Kidney (tissue), 22 donors: ENCODE measurements at places on chromosomes 12 and 14. TPM values are rescaled to one million over a fixed set of nuclear protein-coding genes. Genes with fewer than 3 reads are reported as not detected.

Gene KRT83
- not detected for total RNA-seq

Gene C12orf50
- total RNA-seq: 0.13 TPM

DNA sequence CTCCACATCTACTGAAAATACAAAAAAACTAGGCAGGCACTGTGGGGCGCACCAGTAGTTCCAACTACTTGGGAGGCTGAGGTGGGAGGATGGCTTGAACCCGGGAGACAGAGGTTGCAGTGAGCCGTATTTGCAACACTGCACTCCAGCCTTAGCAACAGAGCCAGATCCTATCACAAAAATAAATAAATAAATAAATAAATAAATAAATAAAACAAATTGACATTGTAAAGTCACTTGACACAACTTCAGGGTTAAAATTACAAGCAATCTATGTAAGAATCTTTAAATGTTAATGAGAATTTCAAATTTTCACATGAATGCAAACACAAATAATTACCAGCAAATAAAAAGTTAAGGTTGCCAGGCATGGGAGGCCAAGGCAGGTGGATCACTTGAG is 11.1 kb downstream of the ATXN2 start:
- no peak for DNase-seq

Gene KRT77
- not detected for total RNA-seq

GRCh38 chr14:42047421-42048055 is 440.9 kb downstream of the LRFN5 start:
- DNase-seq: no peak

GRCh38 chr12:9337656-9338055 is 129.5 kb upstream of the PZP start:
- DNase-seq: no peak

- no peak for DNase-seq
Observed at GRCh38 chr14:92768795-92769194, 20.4 kb upstream of the LGMN start.

- DNase-seq: no peak
Observed at GRCh38 chr12:92061061-92061460, 84.6 kb downstream of the BTG1 start.

- DNase-seq: no peak
Observed at GRCh38 chr14:101442451-101442850, 118.8 kb upstream of the DIO3 start.

DNA sequence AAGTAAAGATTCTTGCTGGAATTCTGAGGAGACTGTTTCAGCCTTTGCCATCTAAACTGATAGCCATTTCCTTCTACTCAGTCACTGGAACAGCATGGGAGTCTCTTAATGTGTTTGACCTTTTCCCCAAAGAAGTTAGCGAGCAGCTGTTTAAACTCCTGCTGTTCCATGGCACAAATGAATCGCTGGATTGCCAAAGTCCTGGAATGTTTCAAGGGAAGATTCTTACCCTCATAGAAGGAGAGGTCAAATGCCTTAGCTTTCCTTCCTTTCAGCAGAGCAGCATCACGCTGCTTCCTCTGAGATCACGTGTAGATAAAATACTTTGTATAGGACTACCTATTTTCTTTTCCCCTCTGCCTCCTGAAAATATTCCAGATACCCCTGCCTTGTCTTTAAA is 10.5 kb upstream of the NR2C1 start:
- DNase-seq: peak; percentile 54

- DNase-seq: no peak
Observed at GRCh38 chr12:9761419-9761781, 699 bp upstream of the CD69 start.

Gene FOXN4
- not detected for total RNA-seq

Gene OTX2
- not detected for total RNA-seq

DNA sequence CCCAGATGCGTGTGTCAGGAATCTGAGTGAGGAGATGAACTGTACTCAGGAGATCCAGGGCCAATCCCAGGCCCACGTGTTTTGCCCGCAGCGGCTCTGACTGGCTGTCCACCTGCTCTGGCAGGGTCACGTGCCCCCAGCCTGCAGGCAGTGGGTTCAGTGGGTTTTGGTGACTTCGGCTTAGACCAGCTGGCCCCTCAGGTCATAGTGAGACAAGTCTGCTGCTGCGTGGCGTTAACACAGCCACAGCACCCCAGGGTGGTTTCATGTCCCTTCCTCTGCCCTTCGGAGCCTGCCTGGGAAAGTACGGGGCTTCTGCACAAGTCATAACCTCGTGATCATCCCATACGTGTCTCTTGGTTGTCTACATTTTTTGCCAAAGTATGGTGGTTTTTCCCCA is 2.6 kb downstream of the FBRSL1 start:
- DNase-seq: no peak

Gene TAS2R13
- total RNA-seq: 2.8 TPM

Gene ZNF641
- total RNA-seq: 23.8 TPM

Gene PIP4K2C
- 52.4 TPM for total RNA-seq

DNA sequence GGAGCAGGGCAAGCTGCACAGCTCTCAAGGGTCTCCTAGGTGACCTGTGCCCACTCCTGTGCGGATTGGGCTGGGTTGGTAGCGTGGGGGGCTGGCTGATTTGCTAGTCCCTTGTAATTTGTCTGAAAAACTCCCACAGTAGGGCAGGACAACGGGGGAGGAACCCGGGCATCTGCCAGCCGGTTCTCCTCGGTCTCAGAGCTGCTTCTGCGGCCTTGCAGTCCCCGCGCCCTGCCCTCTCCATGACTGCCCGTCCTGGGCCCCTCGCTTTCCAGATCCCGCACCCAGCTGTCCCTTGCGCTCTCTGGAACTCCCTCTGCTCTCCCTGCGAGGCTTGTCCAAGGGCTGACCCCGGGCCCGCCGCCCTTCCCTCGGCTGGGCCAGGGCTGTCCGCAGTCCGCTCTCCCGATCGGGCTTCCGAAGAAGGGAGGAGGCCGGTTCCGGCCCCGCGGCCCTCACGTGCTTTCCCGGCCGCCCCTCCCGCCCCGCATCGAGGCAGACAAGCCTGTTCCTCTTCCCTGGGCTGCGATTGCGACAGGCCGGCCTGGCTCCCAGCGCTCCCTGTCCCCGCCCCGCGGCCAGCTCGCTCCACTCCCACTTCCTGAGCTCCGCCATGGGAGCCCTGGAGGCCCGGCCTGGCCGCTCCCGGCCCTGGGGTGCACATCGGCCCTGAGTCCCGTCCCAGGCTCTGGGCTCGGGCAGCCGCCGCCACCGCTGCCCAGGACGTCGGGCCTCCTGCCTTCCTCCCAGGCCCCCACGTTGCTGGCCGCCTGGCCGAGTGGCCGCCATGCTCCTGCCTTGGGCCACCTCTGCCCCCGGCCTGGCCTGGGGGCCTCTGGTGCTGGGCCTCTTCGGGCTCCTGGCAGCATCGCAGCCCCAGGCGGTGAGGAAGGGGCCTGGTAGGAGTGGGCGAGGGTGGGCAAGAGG is at the start of gene LTBR:
LTBR (plus strand) TSS at position 591 of the 927 bp plus-strand sequence; CDS start at position 788, 197 bp downstream.
- DNase-seq: peak; percentile 96

Gene SLC17A8
- total RNA-seq: 0.16 TPM

DNA sequence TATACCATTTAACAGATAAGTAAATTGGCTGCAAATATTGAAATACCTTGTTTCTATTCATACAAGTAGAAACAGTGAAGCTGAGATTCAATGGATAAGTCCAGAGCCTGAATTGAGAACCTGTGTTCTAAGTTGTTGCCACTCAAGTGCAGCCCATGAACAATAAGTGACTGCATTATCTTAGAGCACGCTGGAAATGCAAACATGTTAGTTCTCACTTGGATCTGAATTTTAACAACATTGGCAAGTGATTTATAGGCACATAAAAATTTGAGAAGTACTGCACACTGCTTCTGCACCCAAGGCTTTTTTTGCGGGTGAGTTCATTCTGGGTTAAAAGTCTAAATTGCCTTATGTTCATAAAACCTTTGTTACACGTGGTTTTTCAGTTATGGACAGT is 484.3 kb downstream of the NAV3 start:
- DNase-seq: no peak

Gene MGST1
- total RNA-seq: 98.6 TPM

GRCh38 chr12:117100851-117101673 is 1.8 kb upstream of the TESC start:
- no peak for DNase-seq

Gene RAB15
- total RNA-seq: 18.3 TPM

GRCh38 chr12:29611906-29612305 is 114.4 kb upstream of the OVCH1 start:
- no peak for DNase-seq

DNA sequence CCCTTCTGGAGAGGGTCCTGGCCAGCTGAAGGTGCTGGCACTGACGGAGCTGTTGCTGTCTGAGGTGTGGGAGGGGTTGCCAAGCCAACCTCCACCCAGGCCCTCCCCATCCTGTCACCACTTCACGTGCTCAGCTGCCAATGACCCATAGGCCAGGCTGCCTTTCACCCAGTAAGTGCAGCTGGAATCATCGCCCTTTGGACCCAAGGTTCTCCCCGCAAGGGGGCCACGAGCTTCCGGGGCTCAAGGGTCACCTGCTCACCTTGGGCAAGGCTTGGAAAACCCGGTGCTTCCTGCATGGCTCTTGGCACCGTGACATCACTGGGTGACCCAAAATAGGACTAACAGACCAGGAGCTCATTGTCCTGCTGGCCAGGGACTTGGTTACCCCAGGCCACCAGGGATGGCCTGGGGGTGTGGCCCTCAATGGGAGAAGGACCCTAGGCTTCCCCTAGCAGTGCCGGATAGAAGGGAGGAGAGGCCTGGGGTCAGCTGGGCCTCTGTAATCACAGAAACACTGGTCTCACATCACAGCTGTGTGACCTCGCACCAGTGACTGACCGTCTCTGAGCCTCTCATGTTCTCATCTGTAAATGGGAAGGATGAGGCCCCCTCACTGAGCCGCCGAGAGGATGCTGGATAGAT is 51.3 kb downstream of the CCDC85C start:
- no peak for DNase-seq

DNA sequence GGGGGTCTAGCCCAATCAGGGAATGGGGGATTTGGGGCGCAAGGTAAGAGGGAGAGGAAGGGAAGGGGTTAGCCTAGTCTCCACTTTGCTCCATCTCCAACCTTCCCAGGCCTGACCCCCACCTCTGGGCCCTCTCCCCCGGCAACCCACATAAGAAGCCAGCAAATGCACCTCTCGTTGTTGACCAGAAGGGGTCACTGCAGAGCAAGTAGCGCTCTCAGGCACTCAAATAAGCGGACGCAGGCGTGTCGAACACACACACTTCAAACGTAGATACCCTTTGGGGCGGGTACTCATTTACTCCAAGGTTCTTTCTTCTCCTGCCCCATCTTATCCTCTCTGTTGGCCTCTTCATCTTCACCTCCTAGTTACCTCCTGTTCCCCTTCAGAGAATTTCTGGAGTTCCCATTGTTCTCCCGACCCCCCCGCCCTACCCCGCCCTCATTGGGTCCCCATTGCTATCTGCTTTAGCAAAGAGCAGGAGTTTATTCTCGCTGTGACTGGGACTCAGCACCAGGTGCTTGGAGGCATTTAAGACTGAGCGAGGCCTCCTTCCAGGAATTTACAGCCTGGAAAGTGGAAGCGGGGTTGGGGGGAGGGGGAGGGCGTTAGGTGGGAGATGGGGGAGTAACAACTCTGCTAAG is 1.5 kb upstream of the SRRM4 start:
- DNase-seq: peak; percentile 45

Gene ARID2
- 35.7 TPM for total RNA-seq

GRCh38 chr12:130761537-130762318 is 45.6 kb upstream of the RIMBP2 start:
- peak; percentile 76 for DNase-seq

- no peak for DNase-seq
Observed at GRCh38 chr14:23521785-23522640, 29.6 kb downstream of the ZFHX2 start.

DNA sequence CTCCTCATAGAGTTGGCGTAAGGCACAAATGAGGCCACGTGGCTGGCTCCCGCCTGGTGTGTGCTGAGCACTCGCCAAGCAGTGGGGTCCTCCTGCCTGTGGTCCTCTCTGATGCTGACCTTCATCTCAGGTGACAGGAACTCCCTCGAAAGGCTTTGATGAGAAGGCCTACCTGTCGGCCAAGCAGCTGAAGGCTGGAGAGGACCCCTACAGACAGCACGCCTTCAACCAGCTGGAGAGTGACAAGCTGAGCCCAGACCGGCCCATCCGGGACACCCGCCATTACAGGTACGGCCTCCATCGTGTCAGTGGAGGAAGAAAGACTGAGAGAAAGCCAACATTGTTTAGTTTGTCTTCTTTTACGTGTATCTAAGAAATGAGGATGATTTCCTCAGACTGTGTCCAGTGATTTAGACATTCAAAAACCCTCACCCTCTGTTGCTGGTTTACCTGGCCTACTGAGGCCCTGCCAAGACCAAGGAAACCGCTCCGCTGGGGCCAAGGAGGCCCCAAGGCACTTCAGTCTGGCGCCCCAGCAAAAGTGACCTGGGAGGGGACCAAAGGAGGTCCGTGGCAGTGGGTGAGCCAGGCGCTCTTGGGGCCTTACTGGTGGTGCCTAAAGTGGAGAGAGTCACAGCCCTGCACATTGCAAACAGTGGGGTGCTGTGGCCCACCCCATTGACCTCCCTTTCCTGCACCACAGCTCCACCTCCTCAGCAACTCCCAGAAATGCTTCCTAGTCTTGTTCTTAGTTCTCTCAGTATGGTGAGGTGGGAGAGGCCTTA is 60.8 kb downstream of the GALNT16 start:
- peak; percentile 17 for DNase-seq

- no peak for DNase-seq
Observed at GRCh38 chr14:98684468-98684867, 587.5 kb downstream of the BCL11B start.

DNA sequence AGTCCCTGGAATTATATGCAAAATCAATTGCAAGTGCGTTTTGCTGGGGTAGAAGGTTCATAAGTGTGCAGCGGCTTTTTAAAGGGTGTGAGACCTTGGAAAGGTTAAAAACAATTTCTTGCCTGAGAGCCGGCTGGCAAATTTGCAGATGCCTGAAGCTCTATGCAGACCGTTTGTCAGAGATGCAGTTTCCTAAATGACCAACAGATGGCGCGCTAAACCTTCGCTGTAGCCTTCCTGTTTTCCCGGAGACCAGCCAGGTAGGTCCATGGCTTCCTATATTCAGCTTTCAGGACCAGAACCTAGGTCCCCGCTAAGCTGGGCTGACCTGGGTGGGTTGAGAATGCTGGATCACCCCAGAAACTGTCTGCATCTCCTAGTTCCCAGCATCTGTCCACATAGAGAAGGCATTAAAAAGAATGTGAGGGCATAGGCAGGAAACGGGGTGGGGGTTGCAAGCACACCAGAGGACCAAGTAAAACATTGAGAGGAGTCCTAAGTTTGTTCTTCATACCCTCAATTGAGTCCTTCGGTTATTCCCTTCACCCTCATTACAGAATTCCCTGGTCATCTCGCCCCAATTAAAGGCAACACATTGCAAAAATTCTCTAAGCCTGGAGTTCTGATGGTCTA is 5.7 kb upstream of the NOS1 start:
- peak; percentile 87 for DNase-seq

Gene SMARCD1
- total RNA-seq: 51.1 TPM

Gene LRIG3
- total RNA-seq: 40.5 TPM

DNA sequence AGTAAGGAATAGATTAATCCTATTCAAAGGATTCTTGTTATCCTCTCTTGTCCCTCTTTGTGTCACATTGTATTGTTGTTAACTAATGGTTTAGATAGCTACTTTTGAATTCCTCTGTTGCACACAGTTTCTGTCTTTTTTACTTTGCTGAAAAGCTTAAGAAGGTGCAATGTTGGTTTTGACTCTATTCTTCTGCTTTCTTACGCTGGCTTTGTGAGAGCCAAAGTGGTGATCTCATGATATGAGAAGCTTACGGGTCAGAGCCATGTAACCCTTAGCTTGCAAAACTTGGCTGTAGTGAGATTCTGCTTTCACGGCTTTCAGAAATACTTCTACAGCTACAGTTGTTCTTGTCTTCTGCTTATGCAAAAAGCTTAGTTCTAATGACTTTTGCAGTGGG is 239.7 kb downstream of the TRHDE start:
- no peak for DNase-seq
